ENCODE measurements at places on chromosomes 16 and 17. TPM values are rescaled to one million over a fixed set of nuclear protein-coding genes. Genes with fewer than 3 reads are reported as not detected.

The HAS3 gene
- total RNA-seq: 0.28 TPM

The FBXO39 gene
- not detected for total RNA-seq

The PPP1R27 gene
- not detected for total RNA-seq

The SPNS2 gene
- 16.8 TPM for total RNA-seq

The RASD1 gene
- 37.9 TPM for total RNA-seq

The VASN gene
- 39.0 TPM for total RNA-seq

The EPX gene
- not detected for total RNA-seq

The FA2H gene
- total RNA-seq: 0.35 TPM

The GUCY2D gene
- total RNA-seq: not detected

The KRTAP1-1 gene
- total RNA-seq: not detected

The CRLF3 gene
- 5.3 TPM for total RNA-seq

The NPIPA8 gene
- total RNA-seq: not detected

The ZDHHC1 gene
- 8.9 TPM for total RNA-seq

The CD300LG gene
- 11.8 TPM for total RNA-seq

The TPSAB1 gene
- 2.6 TPM for total RNA-seq

The DUSP3 gene
- total RNA-seq: 151 TPM

The TNP2 gene
- total RNA-seq: not detected

The ZNF19 gene
- 0.82 TPM for total RNA-seq

The HSF5 gene
- total RNA-seq: 0.08 TPM

The SEPTIN1 gene
- total RNA-seq: 0.35 TPM

The ADAM11 gene
- 19.9 TPM for total RNA-seq

The KRTAP4-5 gene
- not detected for total RNA-seq

The SCGB1C2 gene
- not detected for total RNA-seq

The ST6GALNAC1 gene
- 2.4 TPM for total RNA-seq

The DLX3 gene
- total RNA-seq: not detected

The KCNG4 gene
- not detected for total RNA-seq

The PHOSPHO1 gene
- total RNA-seq: 0.56 TPM

The UTS2R gene
- 16.9 TPM for total RNA-seq

The MYLK3 gene
- 456 TPM for total RNA-seq

The ZPBP2 gene
- not detected for total RNA-seq

The FOXN1 gene
- total RNA-seq: not detected

The SCIMP gene
- total RNA-seq: 1.1 TPM

The KRTAP1-5 gene
- total RNA-seq: not detected

The SLC5A11 gene
- not detected for total RNA-seq

The CES1 gene
- 23.8 TPM for total RNA-seq

The PDF gene
- 12.8 TPM for total RNA-seq

The MEOX1 gene
- total RNA-seq: 3.9 TPM

The NLK gene
- total RNA-seq: 19.4 TPM

The SLC52A1 gene
- not detected for total RNA-seq

The TMEM238L gene
- total RNA-seq: not detected

The NKD1 gene
- total RNA-seq: 1.1 TPM

The RNF227 gene
- total RNA-seq: 5.8 TPM

The MT1E gene
- total RNA-seq: 210 TPM

The TPSD1 gene
- total RNA-seq: not detected

Measured in right atrium auricular region (tissue), 2 donors.